ENCODE measurements at places on chromosomes 4 and X.

DNA sequence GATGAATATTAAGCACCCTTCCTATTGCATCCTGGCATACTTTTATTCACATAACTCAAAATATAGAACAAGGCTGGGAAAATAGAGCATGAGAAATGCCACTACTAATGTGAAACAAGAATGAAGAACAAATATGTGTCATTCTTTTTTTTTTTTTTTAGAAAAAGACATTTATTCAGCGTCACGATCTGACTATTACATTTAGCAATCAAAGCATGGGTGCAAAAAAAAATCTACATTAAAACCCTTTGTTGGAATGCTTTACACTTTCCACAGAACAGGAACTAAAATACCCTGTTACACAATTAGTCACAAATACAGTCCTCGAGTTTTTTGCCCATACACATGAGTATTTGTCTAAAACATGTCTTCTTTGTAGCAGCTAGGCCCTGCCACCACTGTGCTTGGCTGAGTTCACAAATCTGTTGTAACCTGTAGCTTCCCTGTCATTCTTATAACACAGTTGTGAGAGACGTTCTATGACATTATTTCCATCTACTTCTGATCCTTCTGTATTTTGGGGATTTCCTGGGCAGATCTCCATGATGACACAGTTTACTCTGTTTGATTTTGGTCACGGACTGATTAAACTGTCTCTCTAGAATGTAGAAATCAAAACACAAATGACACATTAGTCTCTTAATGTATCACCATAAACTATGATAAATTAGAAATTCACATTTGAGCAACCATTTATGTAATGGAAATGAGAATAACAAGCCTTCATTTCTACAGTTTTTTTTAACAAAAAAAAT lies 9.4 kb upstream of the TET2 start:
- DNase-seq: no peak

DNA sequence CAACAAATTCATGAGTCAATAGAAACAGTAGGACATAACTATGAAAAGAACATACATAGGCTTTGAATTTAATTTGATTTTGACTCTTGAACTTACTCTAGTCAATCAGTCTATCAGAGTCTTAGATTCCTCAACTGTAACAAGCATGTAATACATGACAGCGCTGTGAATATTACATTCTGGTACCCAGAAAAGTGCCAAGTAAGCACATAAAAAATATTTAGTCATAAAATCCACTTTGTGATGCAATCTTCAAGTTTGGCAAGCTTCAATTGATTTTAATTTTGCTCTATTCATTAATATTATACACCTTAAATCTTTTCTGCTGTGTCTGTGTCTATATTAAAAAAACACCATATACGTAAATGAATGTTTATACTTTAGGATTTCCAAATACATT lies 483.3 kb downstream of the PRR32 start:
- DNase-seq: no peak

- no peak for DNase-seq
Observed at GRCh38 chr4:74278490-74278889, 29.8 kb upstream of the EPGN start.

DNA sequence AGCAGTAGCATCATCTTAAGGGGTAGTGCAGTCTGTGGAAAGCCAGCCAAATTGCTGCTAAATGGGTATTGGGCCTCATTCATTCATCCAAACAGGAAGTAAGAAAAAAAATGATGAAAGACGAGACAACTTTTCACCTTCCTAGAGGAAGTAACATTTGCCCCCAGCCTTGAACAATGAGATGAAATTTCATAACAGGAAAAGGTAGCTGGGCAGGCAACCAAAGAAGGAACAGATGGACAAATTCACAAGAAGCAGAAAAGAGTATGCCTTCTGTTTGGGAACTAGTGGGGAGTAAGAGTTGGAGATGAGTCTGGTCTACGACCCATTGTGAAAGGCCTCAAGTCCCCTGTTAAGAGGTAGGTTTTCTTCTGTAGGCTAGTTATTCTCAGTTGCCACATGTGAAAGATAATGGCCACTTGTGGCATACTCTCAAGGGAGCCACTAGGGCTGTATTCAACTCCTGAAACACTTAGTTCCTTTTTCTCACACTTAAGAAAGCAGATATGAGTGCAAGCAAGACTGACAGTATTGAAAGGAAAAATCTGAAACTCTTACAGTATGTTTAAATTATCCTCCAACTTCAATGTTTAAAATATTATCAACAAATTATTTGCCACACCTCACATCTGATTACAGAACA lies 190.4 kb downstream of the AR start:
- DNase-seq: no peak

GRCh38 chr4:38482696-38483095 lies 181.3 kb upstream of the KLF3 start:
- no peak for DNase-seq

DNA sequence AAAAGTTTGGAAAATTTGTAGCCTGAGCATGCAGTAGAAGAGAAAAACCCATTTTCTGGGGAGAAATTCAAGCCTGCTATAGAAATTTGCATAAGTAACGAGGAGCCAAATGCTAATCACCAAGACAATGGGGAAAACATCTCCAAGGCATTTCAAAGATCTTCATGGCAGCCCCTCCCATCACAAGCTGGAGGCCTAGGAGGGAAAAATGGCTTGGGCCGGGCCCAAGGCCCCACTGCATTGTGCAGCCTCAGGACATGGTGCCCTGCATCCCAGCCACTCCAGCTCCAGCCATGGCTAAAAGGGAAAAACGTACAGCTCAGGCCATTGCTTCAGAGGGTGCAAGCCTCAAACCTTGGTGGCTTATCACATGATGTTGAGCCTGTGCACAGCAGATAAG lies 87.7 kb downstream of the SHROOM4 start:
- no peak for DNase-seq

DNA sequence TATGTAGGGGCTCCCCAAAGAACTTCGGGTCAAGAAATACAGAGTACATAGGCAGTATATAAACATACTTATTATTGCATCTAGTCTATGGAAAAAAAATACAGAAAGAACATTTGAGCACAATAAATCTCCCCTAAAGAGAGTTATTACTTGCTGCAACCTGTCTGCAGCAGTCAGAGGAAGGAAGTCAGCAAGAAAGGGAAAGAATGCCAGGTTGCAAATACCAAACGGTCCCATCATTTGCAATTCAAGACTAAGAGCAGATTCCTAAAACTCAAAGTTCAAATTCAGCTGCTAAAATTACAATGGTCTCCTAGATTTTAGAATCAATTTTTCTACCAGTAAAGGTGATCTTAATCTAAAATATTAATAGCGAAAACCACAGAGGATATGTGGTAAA lies 236.2 kb upstream of the NUDT6 start:
- DNase-seq: no peak

- DNase-seq: no peak
Observed at GRCh38 chr4:42824278-42824977, 68.1 kb upstream of the GRXCR1 start.

GRCh38 chr4:16225167-16225862 lies 956 bp downstream of the TAPT1 start:
- DNase-seq: no peak

DNA sequence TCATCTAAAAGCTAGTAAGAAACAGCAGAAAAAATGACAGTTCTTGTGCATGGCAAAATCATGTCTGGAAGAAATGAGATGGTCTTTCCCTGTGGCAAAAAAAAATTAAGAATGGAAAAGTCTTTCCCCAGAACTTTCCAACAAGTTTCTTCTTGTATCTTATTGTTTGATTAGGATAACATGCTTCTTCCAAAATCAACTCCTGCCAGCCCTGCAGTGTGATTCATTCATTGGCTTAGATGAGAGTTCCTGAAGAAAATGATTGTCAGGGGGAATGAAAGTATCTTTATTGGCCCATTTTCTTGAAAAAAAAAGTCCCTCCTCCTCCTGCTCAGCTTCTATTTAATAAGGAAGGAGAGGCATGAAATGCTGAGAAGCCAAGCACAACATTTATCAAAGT lies 407.7 kb downstream of the ARAP2 start:
- DNase-seq: no peak

- DNase-seq: no peak
Observed at GRCh38 chrX:114709406-114709805, 125.5 kb downstream of the HTR2C start.

DNA sequence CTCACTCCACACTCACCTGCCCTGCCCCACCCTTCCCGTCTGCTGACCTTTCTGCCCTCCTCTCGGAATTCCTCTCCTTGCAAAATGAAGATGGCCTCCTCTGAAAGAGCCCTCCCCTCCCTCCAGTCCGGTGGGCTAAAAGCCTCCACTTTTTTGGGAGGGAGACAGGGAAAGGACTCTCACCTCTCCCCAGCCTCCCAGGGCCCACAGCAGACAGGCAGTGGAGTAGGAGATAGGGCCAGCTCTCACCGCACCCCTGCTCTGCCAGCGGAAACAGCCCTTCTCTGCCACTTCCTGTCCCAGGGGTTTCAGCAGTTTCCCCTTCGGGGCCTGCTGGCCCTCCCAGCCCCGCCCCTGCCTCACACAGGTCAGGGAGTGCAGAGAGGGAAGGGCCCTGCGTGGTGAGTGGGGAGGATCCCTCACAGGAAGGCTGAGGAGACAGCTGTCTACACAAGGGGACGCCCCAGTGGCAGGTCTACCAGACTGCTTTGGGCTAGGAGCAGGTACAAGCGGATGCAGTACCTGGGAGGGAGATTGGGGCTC lies 18.2 kb downstream of the ELF4 start:
- DNase-seq: no peak

DNA sequence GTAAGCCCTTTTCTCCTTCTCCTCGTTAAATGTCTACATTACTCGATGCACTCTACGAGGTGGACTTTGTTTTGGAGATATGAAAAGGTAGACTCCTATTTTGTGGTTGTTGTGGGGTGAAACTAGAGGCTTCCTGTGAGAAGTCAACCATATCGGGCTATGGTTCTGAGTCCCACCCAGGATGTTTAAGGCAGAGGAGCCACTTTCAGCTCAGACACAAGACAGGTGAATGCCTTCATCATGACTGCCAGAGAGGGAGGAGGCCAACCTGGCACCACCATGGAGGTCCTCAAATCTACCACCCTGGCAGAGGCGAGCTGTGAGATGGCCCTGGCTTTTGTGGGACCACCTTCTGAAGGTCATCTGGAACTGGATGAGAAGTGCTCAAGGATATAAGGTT lies 154.4 kb upstream of the KLF3 start:
- DNase-seq: no peak

DNA sequence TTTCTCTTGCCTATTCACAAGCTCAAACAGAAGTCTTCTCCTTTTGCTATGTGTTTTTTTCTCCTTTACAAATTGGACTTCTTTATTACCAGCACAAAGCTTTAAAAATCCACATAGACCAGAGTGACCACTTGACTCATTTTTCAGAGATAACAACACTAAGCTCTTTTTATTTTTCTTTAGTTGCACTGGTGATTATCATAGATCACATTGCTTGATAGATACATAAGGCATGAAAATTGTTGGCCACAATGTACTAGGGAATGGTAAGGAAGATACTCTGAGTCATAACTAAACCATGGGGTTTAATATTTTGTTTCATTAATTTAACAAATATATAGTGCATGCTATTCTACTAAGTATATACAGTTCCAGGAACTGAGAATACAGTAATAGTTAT lies 159.0 kb downstream of the GASK1B start:
- no peak for DNase-seq

DNA sequence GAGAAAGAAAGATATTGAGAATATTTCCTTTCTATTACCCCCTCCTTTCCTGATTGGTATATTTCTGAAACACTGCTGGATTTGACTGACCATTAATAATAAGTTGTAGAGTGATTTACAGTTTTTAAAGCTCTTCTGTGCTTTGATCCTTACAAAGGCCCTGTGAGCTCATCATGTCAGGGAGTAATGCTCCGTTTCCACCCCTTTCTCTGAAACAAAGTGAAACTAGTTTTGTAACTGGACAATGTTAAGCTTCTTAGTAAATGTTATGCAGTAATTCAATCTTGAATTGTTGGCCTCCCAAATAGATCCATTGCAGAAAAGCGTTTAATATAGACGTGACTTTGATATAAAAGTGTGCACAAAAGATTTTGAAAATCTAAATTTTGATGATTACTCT lies 190.1 kb upstream of the GNPDA2 start:
- no peak for DNase-seq

DNA sequence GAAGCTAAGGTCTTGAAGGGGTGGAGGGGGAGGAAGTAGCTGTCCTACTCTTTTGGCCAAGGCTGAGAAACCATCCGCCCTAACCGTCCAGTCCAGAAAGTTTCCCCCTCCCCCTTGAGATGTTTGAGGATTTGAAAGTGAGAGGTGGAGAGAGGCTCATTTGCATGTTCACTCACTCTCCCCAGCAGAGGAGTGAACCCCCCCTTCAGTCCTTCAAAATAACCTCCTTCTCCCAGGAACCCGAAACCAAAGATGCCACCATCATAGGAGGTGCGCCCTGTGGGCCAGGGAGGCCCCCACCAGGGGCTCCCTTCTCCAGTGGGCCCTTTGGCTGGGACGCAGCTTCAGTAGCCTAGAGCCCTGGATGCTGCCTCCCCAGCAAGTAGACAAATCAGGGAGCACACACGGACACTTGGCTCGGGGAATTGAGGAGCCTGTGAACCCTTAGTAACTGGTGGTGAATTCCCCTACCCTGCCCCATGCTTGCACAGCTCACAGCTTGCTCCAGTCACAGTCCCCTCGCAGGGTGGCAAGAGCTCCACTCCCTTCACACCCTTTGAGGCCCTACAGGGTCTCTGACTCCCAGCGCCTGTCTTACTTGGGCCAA lies 25.6 kb downstream of the ELF4 start:
- no peak for DNase-seq

GRCh38 chr4:41644288-41644914 lies 104.1 kb downstream of the PHOX2B start:
- no peak for DNase-seq

DNA sequence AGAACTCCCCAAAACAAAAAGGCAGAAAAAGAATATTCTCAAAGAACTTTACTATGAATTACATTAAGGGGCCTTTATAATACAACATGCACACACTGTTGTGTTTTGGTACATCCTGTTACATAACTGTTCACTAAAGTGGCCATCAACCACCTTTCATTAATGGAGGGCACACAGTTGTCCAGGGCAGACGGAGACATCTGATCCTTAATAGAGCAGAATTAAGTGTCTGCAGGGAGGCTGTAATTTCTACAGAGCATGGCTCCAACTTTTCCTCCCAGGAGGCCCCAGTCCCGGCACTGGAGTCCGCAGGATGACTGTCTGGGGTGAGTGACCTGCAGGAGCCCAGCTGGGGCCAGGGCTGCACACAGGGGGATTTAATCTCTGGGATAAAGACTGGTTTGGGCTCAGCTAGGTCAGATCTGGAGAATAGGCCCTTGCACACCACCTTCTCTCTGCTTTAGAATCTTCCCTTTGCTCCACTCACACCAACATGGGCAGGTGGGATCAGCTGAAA lies 233.4 kb downstream of the MAML3 start:
- DNase-seq: no peak

- DNase-seq: no peak
Observed at GRCh38 chrX:25003066-25003849, 12.5 kb downstream of the ARX start.

DNA sequence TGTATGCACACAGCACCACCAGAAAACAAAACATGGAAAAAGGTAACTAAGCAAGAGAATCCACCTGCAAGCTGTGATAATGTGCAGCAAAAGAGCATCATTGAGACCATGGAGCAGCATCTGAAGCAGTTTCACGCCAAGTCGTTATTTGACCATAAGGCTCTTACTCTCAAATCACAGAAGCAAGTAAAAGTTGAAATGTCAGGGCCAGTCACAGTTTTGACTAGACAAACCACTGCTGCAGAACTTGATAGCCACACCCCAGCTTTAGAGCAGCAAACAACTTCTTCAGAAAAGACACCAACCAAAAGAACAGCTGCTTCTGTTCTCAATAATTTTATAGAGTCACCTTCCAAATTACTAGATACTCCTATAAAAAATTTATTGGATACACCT lies 90.2 kb downstream of the TET2 start:
- no peak for DNase-seq
